ENCODE measurements at places on chromosomes 2 and 18. TPM values are rescaled to one million over a fixed set of nuclear protein-coding genes. Genes with fewer than 3 reads are reported as not detected.

- no peak for DNase-seq
Measured at GRCh38 chr2:75729861-75730260, 19.1 kb upstream of the GCFC2 start.

- no peak for DNase-seq
Measured at GRCh38 chr18:25862881-25863600, 227.4 kb downstream of the SS18 start.

- no peak for DNase-seq
Measured at GRCh38 chr2:191574232-191574631, 103.7 kb upstream of the NABP1 start.

The TM4SF20 gene
- total RNA-seq: 0.99 TPM

DNA sequence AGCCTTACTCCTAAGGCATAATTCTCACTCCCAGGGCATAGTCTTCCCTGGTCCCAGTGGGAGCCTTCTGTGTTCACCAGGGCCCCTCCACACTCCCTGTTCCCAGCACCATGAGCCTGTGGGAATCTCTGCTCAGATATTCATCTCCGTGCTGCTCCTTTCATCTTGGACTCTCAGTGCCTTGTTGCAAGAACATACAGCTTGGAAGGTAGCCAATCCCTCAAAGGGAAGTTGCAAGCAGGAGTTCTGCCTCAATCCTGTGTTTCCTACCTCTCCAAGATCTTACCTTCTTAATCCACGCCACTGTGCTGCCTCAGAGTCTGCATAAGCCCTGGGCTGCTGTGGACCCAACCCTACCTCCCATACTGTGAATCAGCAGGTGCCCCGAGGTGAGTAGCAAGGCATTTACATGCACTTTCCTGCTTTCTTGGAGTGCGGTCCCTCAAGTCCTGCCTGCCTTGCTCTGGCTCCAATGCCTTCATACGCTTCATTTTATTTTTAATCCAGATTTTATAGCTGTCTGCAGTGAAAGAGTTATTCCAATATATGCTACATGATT, 413.8 kb upstream of the RAB6C start:
- DNase-seq: no peak

GRCh38 chr18:58583569-58583968, 45.3 kb downstream of the ALPK2 start:
- no peak for DNase-seq

The HTR2B gene
- not detected for total RNA-seq

The LIPG gene
- total RNA-seq: 1.9 TPM

DNA sequence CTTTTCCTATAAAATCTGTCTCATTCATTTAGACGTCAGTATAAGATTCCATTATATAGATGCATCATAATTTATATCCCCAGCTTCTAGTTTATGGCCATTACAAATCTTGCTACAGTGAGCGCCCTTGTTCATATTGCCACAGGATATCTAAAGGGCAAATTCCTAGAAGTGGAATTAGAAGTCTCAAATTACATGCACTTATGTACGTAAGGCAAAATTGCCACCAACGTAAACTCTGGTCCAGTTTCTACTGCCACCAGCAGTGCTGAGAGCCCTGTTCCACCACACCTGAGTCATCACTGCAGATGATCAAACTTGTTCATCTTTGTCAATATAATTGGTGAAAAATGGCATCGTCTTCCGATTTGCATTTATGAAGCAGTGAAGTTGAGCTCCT, 90.9 kb upstream of the ID2 start:
- DNase-seq: no peak

The PCARE gene
- total RNA-seq: not detected

DNA sequence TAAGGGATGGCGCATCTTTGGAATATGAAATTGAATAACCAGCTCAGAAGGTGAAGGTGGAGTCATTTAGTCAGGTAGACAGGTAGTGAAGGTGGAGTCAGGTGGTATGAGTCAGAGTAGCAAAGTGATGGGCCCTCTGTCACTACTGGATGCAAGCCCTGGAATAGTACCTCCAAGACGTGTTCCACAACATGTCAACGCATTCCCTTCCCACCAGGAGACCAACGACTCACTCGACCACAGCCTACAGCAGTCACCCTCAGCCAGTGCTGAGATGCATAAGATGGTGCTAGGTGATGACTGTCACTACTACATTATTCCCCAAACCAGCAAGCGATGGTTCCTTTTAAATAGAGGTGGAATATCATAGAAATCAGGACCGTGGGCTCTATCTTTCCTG, 6.8 kb downstream of the CPLX4 start:
- DNase-seq: no peak

GRCh38 chr2:61275575-61276184, 113.7 kb downstream of the C2orf74 start:
- no peak for DNase-seq

DNA sequence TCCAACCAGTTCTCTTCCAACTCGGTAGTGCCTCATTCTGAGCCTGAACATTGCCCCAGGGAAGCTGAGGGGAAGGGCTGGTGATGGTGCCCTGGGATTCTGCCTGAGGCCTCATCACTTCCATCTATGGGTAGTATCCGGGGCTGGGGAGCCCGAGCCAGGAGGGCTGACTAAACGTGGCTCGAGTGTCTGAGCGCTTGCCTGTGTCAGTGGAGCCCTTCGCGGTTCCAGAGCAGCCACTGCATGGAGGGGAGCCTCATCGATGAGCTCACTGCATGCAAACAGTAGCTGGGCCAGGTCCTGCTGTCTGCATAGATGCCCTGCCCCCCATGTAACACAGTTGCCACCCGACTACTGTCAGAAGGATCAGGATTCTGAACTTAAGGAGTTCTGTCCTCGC, 129.3 kb downstream of the GLI2 start:
- no peak for DNase-seq

DNA sequence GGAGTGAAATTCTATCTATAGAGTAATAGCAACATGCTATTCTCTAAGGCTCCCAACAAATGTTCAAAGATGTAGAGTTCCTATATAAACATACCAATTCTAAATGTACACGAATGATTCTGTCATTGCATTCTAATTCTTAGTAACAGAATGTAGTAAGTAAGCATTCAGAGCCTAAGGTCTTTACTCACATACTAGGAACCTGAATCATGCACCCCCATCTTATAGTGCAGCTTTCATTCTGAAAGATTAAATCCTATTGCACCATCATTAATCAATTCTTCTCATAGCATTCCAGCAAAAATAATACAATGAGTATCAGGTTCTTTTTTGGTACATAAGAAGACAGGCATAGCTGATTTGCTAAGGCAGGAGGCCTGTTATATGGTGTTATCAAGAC, 230.0 kb downstream of the NCKAP5 start:
- no peak for DNase-seq

The DES gene
- total RNA-seq: 0.38 TPM

The ZNF521 gene
- not detected for total RNA-seq

- DNase-seq: no peak
Measured at GRCh38 chr2:88071365-88071764, 3.7 kb downstream of the SMYD1 start.

DNA sequence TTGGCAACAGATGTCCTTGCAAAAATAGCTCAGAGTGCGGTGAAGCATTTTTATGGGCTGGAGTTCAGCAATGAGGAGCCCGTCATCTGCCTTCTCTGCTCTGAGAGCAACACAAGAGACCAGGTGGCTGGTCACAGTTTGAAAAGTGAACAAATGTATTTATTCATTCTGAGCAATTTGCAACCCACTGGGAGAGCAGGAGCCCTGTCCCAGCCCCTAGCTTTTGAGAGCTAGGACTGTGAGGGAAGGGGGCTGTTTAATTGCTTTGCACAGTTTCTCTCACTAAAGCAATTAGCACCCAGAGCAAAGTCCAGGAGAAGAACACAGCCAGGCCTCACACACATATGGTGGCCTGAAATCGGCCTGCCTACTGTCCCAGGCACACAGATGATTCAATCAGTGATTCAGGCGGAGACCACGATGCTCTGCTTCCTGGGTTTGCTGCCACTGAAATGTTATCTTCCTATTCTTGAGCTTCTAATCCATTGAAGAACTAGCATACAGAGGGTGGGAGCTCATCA, 646.1 kb upstream of the ACVR2A start:
- DNase-seq: no peak

GRCh38 chr2:60844105-60844504, 37.3 kb upstream of the REL start:
- no peak for DNase-seq

DNA sequence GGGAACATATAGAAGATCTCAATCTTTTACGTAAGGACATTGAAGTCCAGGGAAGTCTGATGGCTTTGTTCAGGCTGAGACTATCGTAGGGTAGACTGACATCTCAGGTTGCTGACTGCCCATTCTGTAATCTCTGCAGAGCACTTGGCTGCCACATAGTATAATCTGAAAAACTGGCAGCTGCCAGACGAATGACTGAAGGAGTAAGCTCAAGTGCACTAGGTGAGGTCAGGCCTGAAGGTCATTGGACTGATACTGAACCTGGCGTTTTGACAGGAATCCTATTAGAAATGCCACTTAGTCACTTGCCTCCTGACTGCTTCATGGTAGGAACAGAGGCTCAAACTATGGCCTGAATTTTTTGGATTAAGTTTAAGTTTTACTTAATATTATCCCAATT, 23.5 kb downstream of the GPD2 start:
- no peak for DNase-seq

The POTEI gene
- total RNA-seq: not detected

DNA sequence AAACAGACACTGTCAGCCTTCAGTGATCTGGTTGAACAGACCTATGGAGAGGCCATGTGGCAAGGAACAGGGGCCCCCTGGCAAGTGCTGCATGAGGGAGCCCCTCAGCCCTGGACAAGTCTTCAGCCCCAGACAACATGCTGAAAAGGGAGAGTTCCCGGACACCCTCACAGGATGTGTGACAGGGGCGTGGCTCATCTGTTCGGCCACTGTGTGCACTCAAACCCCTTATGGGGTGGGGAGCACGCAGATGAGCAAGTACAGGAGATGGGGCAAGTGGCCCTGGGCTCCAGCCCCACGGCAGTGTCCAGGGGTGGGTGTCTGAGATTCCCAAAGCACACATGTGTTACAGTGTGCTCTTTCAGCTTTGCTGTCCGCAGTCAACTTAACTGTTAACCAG, 35.4 kb upstream of the MPPE1 start:
- no peak for DNase-seq

The TBC1D8 gene
- total RNA-seq: 27.8 TPM

DNA sequence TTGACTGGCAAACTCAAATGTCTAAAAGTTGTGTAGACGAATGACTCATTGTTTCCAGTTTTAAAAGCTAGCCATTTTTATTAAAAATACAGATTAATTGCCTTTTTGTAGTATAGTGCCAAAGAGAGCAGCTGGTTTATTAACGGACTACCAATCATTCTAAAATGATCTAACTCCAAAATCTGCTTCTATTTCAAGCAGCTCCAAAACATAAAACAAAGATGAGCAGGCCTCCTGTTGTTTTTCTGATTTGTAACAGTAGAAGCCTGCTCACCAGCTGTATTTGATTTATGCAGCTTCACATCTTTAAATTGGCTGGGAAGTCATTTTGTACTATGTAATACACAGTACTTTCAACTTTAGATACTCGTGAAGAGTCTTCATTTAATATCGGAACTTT, 171.8 kb downstream of the UBR3 start:
- DNase-seq: no peak

DNA sequence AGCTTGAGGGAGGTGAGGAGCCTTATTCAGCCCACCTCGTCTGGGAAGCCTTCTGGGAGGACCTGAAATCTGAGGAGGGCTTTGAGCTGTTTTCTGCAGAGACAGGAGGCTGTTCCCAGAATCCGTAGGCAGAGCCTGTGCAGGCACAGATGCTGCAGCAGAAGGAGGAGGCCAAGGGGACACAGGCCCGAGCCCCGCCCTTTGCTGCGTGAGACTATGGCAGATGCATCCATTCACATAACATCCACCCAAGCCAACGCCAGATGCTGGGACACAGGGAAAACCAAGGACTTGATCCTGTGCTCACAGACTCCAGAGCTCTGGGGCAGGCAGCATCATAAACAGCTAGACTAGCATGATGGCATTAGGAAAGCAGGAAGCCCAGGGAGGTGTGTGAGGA, 98.2 kb downstream of the KCNF1 start:
- no peak for DNase-seq

DNA sequence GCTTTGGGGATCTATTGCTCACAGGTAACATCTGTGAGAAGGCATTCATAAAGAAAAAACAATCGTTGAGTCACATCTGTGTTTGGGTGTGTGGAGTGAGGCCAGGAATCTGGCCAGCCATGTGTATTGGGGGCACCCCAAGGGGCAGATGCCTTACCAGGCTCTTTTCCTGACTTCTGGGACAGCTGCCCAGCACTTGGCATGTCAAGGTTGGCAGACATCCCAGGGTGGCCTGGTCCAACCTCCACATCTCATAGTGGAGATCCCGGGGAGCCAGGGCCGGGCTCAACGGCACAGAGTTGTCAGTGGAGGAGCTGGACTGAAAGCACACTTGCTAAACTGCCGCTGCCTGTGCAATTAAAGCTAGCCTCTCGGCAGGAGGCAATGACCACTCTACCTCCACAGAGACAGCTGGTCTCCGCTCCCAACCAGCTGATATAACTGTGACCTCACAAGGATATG, 75.3 kb upstream of the MGAT4A start:
- DNase-seq: no peak

- DNase-seq: no peak
Measured at GRCh38 chr18:7332452-7332851, 101.6 kb downstream of the LRRC30 start.

The DSG1 gene
- total RNA-seq: not detected

The SERPINB7 gene
- total RNA-seq: not detected

DNA sequence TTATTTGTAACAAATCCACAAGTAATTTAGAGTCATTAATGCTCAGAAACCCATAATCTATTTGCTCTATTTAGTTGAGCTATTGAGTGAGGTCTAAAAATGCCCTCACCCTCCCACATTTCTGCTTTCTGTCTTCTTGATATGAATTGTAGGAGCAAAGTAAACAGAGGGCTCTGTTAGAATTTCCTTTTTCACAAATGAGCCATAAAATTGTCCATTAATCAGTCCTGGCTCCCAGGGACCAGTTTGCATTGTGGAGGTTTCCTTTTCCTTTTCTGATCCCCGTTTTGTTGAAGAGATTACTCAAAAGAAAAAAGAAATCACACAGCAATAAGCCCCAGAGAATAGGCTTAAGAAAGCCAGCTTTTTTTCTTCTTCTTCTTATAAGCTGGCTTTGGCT, 476.7 kb downstream of the EPHA4 start:
- no peak for DNase-seq

DNA sequence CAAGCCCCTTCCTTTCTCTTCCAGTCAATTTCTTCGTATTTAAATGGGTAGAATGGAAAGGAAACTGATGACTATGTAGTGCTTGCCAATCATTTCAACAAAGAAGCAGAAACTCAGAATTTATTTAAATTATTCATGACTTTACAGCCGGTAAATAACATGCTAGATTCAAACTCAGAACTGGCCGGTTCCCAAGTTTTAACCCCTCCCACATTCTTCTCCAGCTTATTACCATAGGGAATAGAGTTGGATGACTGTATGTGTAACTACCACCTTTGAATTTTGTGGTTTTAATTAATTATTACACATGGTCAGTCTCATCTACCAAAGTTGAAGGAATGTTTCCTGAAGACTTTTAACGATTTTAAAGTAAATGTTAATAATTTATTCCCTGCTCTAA, 819.3 kb upstream of the LRATD1 start:
- DNase-seq: no peak

The POTEF gene
- total RNA-seq: not detected

- no peak for DNase-seq
Measured at GRCh38 chr2:233034091-233034882, 1.8 kb downstream of the NEU2 start.
